Stimulated activated CD4-positive, alpha-beta T cell treated with anti-CD3 and anti-CD28 coated beads, TNF-alpha, amount 100 ng/mL, for 4 hours (primary cell): ENCODE measurements at places on chromosomes 7 and 10.

GRCh38 chr10:110190170-110190569, 17.2 kb upstream of the MXI1 start:
- no peak for DNase-seq

DNA sequence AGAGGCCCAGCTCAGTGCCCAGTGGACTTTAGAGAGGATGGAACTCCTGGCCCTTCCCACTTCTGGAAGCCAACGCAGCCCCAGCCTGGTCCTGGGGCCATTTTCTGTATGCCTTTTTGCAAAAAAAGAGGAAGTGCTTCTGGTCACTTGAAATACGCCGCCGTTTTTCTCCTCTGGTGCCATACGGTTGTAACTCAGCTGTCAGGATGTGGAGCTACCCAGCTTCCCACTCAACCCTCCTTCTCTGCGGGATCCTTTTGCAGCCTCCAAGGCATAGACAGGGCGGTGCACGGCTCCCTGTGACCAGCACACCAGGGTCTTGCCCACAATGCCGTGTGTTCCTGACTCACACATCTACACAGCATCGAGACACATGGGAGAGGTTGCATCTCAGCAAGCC, 369.6 kb downstream of the TCERG1L start:
- no peak for DNase-seq

DNA sequence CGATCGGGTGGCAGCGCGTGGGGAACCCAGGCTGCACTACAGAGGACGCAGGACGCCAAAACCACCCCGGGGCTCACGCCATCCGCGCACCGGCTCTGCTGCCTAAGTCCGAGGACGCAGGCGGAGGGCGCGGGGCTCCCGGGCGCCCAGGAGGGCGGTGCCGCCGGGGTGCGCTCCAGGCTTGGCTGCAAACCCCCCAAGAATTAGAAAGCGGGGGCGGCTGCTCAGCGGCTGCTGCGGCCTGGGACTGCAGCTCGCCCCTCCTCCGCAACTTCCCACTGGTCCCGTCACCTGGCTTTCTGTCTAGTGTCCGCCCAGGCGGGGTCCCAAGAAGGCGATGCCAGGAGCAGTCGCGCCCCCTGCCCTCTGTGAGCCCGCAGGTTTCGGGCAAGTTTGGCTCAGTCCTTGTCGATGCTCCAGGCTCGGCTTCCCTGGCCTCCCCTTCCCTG, 1.7 kb upstream of the POU6F2 start:
- DNase-seq = no peak

DNA sequence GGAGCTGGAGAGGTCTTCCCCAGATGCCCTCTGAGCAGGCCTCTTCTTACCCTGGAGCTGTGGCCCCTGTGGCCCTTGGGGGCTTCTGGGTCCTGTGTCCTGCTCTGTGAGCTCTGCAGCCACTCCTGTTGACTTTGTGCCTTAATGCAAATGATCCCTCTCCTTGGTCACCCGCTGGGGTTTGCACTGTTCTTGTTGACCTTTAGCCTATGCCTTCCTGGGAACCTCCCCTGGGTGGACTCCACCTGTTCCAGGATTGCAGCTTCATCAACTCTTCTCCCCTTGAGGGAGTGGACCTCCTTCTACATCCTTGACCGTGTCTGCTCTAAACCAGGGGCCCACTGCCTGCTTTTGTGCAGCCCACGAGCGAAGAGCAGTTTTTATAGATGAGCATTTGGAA, 58.6 kb upstream of the CTBP2 start:
- no peak for DNase-seq

GRCh38 chr7:20828947-20829346, 42.3 kb upstream of the SP8 start:
- no peak for DNase-seq

DNA sequence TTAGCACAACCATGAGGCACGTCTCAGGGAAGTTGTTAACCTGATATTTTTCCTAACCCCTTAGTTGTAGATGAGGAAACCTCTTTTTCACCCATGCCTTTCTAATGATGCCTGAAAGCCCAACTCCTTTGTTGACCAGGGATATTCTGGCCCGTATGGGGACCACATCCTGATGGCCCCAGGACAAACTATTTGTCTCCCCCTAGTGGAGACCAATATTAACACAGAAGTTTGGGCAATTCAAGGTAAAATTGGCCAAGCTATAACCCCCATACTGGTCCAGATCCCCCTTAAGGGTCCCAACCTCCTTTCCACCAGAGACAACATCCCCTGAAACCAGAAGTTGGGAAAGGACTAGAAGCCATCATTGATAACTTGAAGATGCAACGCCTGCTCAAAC, 893.3 kb downstream of the SORCS1 start:
- no peak for DNase-seq

DNA sequence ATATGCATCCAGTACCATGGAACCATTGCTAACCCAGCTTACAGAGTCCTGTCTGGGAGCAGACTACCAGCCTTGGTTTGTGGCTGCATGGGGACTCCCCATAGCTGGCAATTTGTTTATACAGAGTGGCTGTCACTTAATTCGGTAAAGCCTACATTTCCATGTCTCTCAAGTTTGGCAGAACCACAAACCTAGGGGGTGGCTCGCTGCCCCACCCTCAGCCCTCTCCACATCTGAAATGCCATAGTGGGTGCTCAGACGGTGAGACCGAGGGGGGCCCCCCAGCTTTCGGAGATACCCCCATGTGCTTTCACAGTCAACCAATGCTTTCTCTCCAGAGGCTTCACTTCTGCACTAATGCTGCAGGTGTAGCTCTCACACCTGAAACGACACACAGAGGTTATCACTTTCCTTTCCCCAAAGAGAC, 75.5 kb upstream of the KAT6B start:
- DNase-seq = no peak

DNA sequence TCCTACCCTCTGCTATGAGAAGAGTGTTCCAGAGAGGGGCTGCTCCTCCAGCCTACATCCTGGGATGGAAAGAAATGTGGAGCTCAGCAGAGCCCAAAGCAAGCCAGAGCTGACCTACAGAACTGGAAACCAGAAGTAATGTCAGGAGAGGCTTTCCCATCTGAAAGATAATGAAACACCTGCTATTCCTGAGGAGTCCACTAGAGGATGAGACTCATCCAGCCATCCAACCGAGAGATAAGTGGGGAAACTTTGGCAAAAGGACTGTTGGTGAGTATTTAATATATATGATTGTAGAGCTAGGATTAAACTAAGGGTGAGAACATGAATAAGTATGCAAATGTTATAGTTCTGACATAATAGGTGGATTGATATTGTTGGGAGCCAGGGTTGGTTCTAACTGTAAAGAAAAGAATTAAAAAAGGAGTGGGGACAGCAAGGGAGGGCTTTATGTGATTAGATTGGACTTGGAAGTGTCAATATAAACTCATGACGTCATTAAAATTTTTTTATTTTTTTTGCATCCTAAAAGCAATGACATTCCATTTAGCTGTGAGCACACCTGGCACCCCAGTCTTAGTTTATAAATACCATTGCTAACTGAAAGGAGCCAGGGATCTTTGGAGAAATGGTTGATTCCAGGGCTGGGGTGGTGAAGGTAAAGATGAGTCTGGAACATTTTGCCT, 312.8 kb upstream of the NFE2L3 start:
- no peak for DNase-seq

GRCh38 chr10:5720182-5720581, 35.5 kb downstream of the TASOR2 start:
- DNase-seq = no peak

- no peak for DNase-seq
Measured at GRCh38 chr7:95972523-95972922, 200.2 kb downstream of the DYNC1I1 start.

DNA sequence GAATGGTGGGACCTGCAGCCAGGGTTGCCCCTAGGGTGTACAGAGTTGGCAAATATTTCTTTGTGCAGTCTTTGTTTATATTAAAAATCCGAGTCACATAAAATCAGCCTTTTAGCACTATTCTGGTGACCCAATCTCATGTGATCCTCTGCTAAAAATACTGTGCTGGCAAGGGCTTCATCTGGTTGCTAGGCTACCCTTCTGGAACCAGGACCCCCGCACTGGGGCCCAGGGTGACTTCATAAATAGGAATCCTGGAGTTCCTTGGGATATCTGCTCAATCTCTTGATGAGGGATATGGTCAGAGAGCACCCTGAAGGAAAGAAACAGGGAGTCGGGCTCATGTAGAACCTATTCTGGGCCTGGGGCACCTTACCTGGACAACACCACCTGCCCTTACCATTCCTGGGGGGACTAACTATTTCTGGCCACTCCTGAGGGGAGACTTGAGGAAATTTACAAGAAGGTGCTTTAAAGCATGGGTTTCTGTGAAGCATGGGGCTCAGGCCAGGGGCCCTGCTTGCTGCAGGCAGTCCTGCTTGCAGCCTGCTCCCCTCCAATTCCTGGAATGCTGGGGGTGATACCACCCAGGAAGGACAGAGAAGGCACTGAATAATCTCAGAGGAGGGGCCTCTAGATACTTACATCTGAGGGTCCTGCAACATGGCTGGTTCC, 44.7 kb downstream of the SH2D4B start:
- no peak for DNase-seq

GRCh38 chr7:20350518-20350951, 19.8 kb downstream of the ITGB8 start:
- DNase-seq = no peak

GRCh38 chr10:130215151-130215930, 79.2 kb downstream of the GLRX3 start:
- no peak for DNase-seq

- DNase-seq = no peak
Measured at GRCh38 chr7:113339661-113340060, 221.3 kb upstream of the SMIM30 start.

GRCh38 chr7:153190452-153190851, 430.9 kb downstream of the ACTR3B start:
- DNase-seq = no peak

- DNase-seq = no peak
Measured at GRCh38 chr10:131451407-131452015, 140.0 kb upstream of the TCERG1L start.

- peak; percentile 69 for DNase-seq
Measured at GRCh38 chr7:90244909-90245851, at the start of gene CFAP69. CFAP69 (plus strand) TSS chr7:90245174; CDS start chr7:90245425, 251 bp downstream.

GRCh38 chr10:23413629-23414089, 25.2 kb upstream of the OTUD1 start:
- DNase-seq = no peak

DNA sequence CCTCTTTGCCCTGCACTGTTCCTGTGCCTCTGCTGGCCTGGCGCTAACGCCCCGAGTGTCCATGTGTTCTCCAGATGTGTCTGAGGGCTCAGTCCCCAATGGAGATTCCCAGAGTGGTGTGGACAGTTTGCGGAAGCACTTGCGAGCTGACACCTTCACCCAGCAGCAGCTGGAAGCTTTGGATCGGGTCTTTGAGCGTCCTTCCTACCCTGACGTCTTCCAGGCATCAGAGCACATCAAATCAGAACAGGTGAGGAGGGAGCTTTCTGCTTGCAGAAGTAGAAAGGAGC, 60.9 kb downstream of the PAX2 start:
- no peak for DNase-seq

DNA sequence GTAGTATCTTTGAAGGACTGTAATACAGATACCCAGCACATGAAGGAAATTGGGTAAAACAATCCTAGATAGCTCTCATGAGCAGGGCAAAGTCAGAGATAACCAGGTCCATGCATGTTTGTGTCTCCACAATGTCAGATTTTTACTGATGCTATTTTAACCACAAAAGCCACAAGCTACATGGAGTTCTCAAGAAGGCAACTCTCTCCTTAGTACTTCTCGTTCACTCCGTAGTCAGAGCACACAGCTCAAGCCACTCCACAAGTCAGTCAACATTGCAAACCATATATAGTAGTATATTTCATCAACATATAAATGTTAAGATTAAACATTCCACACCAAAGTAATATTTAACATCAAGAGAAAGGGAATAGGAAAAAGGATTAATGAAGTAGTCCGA, 98.0 kb upstream of the PIK3CG start:
- no peak for DNase-seq

DNA sequence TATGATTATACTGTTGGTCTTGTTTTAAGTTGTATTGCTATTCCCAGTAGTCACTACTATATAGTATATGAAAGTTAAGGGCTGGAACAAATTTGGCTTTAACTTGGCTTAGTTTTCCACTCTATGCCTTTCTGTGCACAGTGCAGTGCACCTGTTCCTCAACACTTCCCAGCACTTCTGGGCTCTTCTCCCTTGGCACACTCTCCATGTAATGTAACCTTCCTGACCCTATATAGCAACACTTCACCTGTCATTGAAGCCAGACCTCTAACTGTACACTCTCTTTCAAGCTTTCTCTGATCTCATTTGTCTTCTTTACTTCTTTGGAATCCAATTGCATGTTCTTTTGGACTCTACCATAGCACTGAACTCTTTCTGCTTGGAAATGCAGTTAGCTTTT, 83.9 kb upstream of the SMIM30 start:
- DNase-seq = no peak

DNA sequence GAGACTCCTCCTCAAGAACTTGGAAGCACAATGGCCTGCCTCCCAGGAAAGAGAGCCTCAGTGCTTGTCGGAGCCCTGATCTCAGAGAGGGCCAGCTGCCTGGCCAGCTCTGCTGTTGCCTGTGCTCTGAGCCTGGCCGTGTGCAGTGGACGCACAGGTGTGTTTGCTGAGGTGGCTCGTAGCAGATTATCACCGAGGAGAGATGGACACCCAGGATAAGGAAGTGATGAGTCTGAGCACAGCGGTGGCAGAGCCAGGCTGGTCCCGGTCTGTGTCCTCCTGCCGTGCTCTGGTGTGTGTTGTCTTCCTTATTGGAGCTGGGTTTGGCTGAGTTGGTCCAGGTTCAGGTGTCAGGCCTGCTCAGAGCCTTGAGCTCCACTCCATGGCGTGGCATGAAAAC, 208.5 kb downstream of the EBF3 start:
- no peak for DNase-seq

GRCh38 chr7:139422126-139422525, 61.3 kb downstream of the KLRG2 start:
- DNase-seq = no peak

DNA sequence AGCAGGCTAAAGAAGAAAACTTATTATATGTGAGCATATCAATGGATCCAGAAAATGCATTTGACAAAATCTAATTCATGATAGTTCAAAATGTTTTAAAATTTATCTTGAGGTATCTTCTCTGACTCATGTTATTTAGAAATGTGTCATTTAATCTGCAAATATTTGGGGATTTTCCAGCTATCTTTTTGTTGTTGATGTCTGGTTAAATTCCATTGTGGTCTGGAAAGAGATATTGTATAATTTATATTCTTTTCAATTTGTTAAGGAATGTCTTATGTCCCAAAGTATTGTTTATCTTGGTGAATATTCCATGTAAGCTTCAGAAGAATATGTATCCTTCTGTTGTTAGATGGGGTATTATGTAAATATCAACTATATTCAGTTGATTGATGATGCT, 942.5 kb downstream of the KCNMA1 start:
- DNase-seq = no peak

- DNase-seq = no peak
Measured at GRCh38 chr10:30818010-30818660, 188.6 kb upstream of the LYZL2 start.

DNA sequence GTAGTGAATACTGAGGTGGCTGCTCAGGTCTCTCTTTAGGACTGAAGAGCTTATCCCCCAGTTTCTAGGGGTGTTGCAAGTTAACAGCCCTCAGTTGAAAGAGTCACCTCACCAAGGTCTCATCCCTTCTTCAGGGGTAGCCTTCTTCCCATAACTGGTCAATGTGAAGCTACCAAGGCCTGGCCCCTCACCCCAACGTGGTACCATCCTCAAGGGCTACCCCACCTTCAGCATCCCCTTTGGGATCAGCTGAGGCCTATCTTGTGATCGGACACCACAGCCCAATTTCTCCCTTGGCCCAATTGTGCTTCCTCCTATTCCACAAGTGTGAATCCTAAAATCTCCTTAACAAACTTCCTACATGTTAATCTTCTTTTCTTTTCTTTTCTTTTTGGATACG, 289.5 kb upstream of the MKLN1 start:
- no peak for DNase-seq

GRCh38 chr7:123993996-123994395, 38.9 kb downstream of the TMEM229A start:
- DNase-seq = no peak
